ENCODE measurements at places on chromosomes 5 and 9.

- DNase-seq: no peak
Measured at GRCh38 chr9:23926368-23926767, 100.3 kb upstream of the ELAVL2 start.

DNA sequence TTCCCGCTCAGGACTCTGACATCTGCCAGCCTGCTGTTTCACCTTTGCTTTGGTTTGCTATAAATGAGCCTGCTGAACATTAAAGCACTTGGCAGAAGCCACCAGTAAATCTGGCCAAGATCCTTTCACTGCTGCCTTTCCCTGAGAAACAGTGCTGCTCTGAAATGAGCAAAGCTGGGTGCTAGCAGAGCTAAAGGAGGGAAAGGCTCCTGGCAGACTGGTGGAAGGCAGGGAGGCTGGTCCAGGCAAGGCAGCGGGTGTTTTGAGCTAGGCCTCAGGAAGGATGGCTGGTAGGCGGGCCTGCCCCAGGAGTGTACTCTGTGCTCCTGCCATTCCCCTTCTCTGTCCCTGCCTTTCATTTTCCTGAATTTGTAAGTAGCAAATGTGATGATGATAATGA lies 52.5 kb upstream of the PTGS1 start:
- no peak for DNase-seq

DNA sequence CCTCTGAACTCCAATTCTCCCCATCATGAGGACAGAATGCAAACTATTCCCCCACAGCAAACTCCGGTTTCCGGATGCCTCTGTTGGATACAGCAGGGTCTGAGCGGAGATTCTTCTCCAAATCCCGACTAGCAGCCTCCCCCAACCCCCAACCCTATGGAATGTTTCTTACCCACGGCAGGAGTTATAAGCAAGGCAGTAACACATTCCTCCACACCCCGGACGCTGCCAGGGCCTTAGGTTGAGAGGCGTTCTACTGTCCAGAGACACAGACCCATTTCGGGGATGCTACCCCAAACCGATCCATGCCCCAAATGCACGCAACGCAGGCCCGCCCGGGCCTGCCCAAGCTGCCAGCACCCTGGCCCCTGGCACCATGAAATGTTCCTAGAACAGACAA lies 85.6 kb upstream of the LMX1B start:
- no peak for DNase-seq

GRCh38 chr5:124706729-124707361 lies 39.6 kb downstream of the ZNF608 start:
- DNase-seq: no peak

DNA sequence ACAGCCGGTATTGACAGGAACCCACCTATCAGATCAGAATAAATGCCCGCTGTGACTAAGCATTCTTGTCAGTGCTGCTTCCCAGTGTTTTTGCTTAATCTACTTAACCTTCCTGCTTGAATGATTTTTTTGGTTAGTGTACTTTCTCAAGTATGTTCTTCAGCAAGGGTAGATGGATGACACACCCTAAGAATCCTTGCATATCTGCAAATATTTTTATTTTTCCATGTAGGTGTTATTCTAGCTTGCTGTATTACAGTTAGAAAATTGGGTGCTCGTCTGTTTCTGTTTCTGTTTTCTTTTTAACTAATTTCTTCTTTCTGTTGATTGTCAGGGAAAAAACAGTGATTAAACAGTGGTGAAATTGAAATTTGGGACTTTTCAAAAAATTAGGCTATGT lies 64.5 kb downstream of the SEC61B start:
- no peak for DNase-seq

GRCh38 chr5:73564675-73565074 lies 764 bp downstream of the ANKRA2 start:
- peak; percentile 11 for DNase-seq

- DNase-seq: no peak
Measured at GRCh38 chr5:1508659-1509290, 15.0 kb downstream of the LPCAT1 start.

- DNase-seq: no peak
Measured at GRCh38 chr9:29796291-29796952, 2223.1 kb upstream of the C9orf72 start.

GRCh38 chr5:91361790-91362189 lies 21.3 kb downstream of the ARRDC3 start:
- DNase-seq: no peak

GRCh38 chr9:104577263-104577662 lies 8.3 kb downstream of the OR13C8 start:
- DNase-seq: no peak

- DNase-seq: no peak
Measured at GRCh38 chr9:108225149-108225800, 630.5 kb downstream of the ACTL7B start.

GRCh38 chr9:87359958-87360601 lies 137.6 kb upstream of the DAPK1 start:
- DNase-seq: no peak

DNA sequence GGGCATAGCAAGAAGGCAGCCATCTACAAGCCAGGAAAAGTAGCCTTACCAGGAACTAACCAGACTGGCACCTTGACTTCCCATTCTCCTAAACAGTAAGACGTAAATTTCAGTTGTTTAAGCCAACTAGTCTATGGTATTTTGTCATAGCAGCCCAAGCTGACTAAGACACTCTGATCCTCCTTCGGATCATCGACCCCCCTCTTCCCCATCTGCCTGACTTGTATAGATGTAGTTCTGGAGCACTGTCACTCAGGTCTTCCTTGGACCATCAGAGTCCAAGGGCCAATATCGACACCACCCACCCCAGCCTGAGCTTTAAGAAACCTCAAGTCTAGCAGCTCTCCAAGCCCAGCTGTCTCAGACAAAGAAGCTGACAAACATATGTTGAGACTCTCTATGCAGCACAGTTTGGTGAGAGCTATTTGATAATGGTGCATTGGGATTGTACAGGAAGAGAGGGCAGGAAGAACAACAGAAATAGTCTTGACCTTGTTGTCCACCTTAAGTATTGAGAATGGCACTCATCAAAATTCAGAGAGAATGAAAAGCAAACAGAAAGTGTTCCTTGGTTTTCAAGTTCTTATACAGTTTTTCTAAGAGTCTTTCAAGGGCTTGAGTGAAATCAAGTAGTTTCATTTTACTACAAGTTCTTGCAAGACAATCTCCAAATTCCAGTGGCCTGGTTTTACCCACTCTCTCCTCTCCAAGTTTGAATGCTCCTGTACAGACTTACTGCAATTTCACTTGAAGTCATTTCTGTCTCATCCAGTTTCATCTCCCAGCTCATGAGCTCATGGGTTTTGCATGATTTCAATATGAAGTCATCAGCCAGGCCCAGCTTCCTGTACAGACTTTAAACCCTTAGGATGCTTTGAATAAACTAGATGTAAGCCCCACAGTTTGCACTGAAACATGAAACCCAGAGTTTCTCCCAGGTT lies 122.3 kb upstream of the RAI14 start:
- no peak for DNase-seq

GRCh38 chr9:33167972-33168461 lies 881 bp upstream of the B4GALT1 start:
- peak; percentile 79 for DNase-seq

GRCh38 chr9:34650816-34651215 lies 1.2 kb upstream of the IL11RA start:
- DNase-seq: no peak

- DNase-seq: no peak
Measured at GRCh38 chr5:19270153-19270552, 717.8 kb downstream of the CDH18 start.

GRCh38 chr5:158987231-158987630 lies 112.5 kb downstream of the EBF1 start:
- no peak for DNase-seq

Measured in suppressor macrophage (primary cell).